ENCODE measurements at places on chromosomes 13 and 19. TPM values are rescaled to one million over a fixed set of nuclear protein-coding genes. Genes with fewer than 3 reads are reported as not detected.

- DNase-seq = no peak
Observed at GRCh38 chr13:105446197-105446596, 1089.3 kb downstream of the EFNB2 start.

GRCh38 chr19:51799034-51799773 lies 4.2 kb downstream of the FPR3 start:
- no peak for DNase-seq

DNA sequence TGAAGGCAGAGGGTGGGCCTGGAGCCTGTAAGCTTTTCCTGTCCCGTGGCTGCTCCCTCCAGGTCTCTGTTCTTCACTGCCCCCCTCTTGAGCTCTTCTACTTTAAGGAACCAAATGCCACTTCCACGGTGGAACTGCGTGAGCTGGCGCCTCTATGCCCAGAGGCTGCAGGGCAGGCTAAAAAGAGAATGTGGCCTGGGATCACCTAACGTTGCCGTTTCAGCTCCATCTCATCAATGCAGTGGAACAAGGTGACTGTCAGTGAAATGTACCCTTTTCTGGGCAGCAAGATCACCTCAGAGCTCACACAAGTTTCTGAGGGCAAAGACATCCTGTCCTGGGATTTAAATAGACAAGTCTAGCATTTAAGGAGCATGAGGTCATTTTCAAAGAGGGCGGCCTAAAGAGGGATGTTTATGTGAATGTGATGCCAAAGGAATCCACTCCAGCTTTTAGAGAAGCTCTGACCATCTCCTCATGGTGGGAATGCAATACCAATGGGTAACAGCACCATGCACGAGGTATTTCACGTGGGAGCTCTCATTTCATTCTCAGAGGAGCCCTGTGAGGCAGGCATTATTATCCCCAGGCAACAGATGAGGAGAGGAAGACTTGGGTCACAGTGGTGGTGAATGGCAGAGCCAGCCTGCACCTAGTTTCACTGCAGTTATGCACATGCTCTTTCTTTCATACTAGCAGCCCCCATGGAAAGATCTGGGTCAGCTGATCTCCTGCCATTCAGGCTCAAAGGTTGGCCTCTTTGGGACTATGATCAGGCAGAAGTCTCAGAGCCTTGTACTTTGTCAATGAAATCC lies 39.3 kb downstream of the RGCC start:
- DNase-seq = no peak

The FLT1 gene
- total RNA-seq = 2.5 TPM

The MAG gene
- total RNA-seq = not detected
